ENCODE measurements at places on chromosomes 2 and 18.

DNA sequence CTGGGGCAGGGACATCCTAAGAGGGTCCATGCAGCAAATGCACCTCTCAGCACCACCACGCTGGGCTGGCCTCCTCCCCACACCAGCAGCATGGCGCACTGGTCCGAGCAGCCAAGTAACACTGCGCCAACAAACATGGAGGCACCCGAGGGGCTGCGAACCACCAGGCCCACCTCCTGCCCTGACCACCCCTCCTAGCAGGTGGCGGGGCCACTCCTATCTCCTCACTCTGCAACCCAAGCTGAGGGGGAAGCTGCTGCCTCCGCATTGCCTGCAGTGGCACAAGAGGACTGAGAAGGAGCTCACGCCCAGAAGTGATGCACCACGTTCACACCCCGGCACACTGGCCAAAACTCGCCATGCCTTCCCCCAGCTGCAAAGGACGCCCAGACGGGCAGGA lies 94.4 kb downstream of the EIPR1 start:
- no peak for DNase-seq

DNA sequence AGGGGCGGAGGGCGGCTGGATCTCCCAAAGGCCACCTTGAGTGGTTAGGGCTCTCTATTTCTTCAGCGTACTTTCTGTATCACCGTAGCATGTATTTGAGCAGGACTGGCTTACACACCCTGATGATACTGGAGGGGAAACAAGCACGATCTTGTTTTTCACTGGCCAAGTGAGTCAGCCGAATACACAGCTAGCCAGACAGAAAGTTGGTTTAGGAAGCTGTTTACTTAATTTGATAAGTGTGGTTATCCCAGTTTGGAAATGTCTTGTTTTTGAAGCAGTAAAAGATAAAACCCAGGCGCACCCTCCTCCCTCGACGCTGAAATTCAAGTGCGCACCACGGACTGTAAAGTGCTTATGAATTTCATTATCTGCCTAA lies 582 bp downstream of the RIOK3 start:
- peak; percentile 38 for DNase-seq

- DNase-seq = no peak
Observed at GRCh38 chr18:35063875-35064690, 22.9 kb downstream of the MAPRE2 start.

- peak; percentile 76 for DNase-seq
Observed at GRCh38 chr2:40127890-40128557, 323.9 kb downstream of the SLC8A1 start.

DNA sequence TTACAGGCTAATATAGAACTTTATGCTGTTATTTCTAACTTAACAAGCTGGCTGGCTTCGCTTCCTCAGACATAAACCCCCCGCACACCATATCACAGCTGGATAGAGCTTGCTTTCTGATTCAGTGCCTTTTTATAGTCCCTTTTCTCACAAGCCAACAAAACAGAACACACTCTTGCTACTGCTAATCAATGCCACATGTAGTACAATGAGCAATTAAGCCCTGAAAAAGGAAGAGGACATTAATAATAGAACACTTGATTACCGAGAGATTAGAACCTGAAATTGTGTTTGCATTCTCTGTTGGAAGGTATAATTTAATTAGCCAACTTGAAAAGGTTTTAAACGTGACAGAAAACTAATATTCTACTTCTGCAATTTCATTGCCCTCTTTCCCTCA lies 267.7 kb upstream of the CYRIA start:
- DNase-seq = no peak

GRCh38 chr2:151243468-151243867 lies 18.2 kb downstream of the RBM43 start:
- no peak for DNase-seq

GRCh38 chr2:188975497-188976102 lies 1.4 kb downstream of the COL3A1 start:
- DNase-seq = peak; percentile 64

DNA sequence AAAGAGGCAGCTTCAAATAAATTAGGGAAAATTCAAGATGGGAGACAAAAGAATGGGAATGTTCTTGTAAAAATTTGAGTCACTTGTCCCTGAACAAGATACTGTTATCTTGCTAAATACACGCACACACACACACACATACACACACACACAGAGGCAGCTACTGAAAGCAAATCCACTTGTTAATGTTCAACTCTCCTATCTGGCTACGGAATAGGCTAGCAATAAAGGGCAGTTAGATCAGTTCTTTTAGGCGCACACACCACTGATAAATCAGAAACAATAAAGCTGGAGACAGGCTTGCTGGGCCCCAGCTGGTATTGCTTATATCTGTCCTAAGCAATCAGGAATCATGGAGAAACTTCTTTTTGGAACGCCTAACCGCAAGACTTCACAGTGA lies 461.6 kb downstream of the BCL11A start:
- no peak for DNase-seq

GRCh38 chr2:3612639-3613523 lies 18.0 kb downstream of the COLEC11 start:
- DNase-seq = no peak

GRCh38 chr18:26869640-26870039 lies 4.1 kb upstream of the AQP4 start:
- DNase-seq = no peak

Data from GM03348 (cell line).